ENCODE measurements at places on chromosomes 3 and 15.

DNA sequence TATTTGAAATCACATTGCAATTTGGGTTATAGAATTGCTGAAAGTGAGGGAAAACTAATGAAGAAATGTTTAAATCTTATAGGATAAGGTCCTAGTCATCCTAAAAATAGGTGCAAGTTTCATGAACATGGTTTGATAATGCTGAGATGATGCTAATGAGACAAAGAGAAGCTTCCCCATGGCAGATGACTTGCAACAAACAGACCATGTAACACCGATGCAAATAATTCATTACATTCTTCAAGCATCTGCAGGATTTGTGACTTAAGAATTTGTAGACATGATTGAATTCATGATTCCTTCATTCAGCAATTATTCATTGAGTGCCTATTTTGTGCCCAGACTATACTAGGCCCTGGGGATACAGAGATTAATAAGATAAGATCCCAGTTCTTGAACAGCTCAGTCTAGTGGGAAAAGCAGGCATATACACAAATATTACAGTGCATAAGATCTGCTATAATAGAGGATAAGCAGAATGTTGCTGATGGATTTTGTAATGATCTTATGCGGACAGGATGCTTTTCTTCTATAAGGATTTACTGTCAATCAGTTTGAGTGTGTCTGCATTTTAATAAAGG lies 367.9 kb upstream of the GBE1 start:
- no peak for DNase-seq

GRCh38 chr3:46206282-46207015 lies 1.7 kb downstream of the CCR1 start:
- no peak for DNase-seq

- no peak for DNase-seq
Measured at GRCh38 chr15:48984811-48985352, 21.2 kb upstream of the SHC4 start.

- no peak for DNase-seq
Measured at GRCh38 chr15:91566141-91566540, 287.4 kb upstream of the SLCO3A1 start.

DNA sequence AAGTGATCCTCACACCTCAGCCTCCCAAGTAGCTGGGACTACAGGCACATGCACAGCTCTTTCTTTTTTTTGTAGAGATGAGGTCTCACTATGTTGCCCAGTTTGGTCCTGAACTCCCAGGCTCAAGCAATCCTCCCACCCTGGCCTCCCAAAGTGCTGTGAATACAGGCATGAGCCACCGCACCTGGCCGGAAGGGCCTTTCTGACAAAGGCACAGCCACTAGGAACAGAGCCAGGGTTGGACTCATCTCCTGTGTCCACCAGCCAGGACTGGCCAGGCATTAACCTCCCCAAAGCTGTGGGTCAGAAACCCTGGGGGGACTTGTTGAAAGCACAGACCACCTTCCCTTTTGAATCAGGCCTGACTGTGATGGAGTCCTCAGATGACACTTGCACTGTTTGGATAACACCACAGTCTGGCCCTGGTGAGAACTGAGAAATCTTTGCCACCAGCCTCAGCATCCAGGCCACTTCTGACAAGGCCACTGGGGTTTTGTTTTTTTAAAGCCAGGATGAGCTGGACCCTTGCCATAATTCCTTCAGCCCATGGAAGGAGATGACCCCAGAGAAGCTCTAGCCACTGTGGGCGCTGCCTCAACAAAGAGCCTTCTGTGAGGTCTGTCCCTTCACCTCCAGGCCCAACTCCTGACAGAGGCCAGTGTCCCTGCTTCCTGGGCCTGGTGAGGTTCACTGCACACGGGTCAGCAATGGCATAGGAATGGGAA lies 4.8 kb downstream of the TKT start:
- DNase-seq: no peak

- DNase-seq: no peak
Measured at GRCh38 chr3:5690904-5691532, 503.5 kb downstream of the EDEM1 start.

GRCh38 chr3:182201456-182202168 lies 489.9 kb downstream of the SOX2 start:
- DNase-seq: no peak

GRCh38 chr15:68352401-68353062 lies 75.0 kb downstream of the FEM1B start:
- peak; percentile 96 for DNase-seq

- peak; percentile 47 for DNase-seq
Measured at GRCh38 chr3:188280627-188281026, 126.7 kb downstream of the LPP start.

DNA sequence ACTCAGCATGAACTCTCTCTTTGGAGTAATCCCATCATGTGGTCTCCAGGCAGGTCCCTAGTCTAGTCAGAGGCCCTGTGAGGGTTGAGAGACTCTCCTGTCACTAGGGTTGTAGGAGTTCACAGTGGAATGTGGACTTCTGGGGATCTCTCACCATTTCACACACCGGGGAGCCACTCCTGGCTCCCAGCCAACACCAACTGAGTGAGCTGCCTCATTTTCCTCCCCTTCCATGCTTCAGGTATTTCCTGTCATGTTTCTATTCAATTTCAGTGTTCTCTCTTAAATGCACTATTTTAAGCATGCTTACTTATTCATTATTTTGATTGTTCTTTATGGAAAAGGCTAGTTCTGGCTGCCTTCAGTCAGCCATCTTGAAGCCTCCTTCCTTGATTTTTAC lies 467.5 kb upstream of the ARL6 start:
- DNase-seq: no peak

GRCh38 chr15:70726753-70727152 lies 36.6 kb downstream of the UACA start:
- DNase-seq: peak; percentile 39

GRCh38 chr3:101061312-101061711 lies 68.1 kb upstream of the ABI3BP start:
- no peak for DNase-seq

DNA sequence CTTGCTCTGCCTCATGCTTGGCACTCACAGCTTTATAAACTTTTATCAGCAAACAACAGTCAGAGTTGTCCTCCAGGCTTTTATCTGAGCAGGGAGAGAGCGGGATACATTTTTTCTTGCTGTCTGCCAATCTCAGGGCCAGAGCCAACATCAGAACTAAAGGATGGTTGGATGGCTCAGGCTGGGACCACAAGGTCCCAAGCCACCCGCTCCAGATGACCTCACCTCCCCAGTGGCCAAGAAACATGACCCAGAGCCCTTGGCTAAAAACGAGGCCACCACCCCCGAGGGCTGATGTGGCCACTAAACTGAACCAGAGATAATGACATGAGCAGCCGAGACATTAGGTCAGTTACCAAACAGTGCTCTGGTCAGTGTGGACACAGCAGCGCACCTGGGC lies 18.8 kb upstream of the SPATA12 start:
- no peak for DNase-seq

GRCh38 chr15:99282121-99282520 lies 30.8 kb downstream of the LRRC28 start:
- peak; percentile 39 for DNase-seq

DNA sequence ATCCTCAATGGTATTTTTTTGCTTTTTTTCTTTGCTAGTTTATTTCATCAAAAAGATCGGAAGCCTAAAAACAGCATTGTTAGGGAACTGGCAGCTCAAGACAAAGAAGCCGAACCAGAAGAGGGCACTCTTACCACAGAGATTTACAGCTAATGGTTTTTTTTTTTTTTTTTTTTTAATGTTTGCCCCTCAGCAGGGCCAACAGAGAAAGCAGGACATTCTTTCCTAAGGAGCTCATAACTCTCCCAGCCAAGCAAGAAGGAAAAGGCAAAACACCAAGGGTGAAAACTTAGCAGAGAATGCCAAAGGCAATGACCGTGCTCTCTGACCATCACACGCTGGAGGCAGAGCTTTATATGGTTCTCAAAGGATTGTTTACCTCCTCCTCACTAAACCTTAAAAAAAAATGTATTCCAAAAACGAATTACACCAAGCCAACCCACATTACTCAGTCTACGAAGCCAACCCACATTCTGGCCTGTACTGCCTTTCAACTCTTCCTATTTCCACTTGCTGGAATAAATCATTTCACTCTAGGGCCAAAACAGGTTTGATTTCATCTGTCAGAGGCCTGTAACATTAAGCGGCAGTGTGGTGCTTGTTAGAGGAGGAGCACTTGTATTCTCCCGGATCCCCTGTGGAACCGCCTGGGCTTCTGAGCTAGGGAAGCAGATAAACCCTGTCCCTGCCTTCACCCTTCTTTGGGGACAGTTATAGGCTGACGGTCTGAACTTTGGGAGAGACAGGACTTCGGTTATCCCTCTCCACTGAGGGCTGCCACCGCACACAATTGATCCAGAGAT lies 35.6 kb upstream of the GYG1 start:
- DNase-seq: peak; percentile 92

DNA sequence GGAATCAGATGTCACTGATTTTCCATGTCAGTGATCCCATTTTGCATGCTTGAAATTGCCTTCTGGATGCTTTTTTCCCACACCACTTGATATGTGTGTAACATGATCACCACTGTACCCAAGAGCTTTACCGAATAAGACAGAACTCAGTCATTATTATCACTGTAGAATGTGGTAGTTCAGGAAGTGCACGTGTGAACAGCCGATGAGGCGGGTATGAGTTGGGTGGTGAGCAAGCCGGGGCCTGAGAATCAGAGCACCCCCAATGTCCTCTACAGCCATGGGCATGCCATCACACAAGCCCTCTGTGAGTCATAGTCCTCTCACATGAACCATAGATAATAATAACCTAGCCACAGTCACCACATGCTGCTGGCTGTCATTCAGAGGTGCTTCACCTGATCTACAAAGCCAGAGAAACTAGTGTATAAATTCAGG lies 470.8 kb downstream of the SOX2 start:
- no peak for DNase-seq

DNA sequence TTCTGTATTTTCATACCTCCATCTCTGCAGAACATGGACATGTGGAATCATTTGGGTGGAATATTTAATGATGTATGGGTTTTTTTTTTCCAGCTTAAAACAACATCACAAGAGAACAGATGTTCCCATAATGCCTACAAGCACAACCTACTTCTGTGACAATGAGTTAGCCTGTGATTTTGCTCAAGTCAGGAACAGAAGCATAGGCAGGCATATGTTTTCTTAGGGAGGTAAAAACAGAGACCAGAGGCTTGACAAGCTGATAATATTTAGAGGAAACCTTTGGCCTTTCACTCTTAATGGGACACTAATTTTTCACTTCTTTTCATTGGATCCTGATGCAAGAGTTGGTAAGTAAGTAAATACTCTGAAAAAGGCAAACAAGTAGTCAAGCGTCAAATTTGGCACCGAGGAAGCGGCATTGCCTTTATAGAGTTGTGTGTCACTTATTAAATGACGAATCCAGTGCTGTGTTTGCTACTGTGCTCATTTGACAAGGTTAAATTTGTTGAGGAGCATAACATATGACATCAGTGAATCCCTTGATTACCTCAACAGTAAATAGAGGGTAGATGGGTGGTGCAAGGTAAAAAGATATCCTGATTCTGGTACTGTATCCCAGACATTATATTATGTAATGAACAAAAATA lies 66.7 kb upstream of the RBMS3 start:
- DNase-seq: no peak

DNA sequence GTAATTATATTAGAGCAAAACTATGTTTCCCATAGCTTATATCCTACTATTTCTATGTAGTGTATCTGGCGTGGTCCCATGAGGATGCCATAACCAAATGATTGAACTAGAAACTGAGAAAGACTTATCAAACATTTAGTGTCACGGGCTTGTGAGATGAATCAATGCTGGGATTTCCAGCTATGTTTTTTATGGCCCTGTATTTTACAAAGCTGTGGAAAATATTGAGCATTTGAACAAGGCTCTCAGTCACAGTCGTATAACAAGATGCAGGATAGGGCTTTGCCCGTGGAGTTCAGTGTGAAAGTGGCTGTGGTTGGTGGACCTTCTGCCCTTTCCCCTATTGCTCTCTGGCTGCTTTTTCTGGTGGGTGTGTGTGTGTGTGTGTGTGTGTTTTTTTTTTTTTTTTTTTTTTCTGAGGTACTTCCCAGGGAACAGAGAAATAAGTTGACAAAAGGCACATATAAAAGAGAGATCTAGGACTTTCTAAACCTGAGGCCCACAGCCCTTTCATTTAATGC lies 60.7 kb downstream of the CACNA1D start:
- no peak for DNase-seq

DNA sequence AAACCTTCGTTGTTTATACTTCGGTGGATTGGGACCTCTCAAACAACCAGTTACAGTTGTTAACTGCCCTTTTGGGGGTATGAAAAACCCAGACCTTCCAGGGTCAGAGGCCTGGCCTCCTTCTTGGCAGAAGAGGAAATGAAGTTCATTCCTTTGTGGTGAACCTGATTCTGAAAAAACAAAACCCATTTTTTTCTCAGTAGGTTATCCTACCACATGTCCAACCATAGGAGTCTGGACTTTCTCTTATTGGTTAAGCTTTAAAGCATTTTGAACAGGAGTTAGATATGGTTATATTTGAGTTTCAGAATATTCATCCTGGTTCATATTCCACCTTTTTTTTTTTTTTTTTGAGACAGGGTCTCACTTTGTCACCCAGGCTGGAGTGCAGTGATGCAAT lies 7.2 kb upstream of the LACTB start:
- peak; percentile 48 for DNase-seq

DNA sequence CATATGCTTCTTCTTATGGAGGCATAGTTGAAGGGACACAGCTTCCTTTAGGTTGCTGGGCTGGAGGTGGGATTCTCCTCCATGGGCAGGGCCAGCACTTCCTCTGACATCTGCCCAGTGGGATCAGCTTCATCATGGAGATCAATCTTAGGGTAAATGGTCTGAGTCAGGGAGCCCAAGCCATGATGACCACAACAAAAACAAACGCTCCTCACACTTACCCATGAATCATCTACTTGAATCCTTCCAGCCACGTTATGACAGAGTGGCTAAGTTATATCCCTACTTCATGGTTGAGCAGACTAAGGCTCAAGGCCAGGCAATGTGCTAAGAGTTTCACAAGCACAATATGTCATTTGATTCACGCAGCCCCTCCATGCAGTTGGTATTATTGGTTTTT lies 87.2 kb upstream of the NMNAT3 start:
- peak; percentile 71 for DNase-seq

DNA sequence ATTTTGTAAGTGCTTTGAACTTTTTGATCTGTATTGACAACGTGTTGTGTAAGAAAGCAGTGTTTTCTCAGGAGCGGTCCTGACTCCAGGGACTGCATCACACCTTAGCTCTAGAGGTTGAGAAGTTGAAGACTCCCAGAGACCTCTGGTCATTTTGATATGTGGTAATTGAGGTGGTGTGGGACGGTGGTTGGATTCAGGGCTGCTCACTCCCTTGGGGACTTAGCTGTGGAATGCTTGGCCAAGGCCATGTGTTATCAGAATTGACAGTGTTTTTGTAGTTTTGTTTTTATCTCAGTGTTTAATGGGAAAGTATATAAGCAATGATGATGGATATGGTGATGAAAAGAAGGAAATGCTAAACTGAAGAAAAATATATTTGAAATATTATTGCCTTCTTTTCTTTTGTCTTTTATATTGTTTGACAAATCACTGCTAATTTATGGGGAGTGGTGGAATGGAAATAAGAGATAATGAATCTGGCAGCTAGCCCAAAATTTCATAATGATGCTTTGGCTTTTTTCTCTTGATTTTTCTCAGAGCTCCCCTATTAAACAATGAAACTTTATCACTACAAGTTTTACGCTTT lies 16.0 kb downstream of the CMSS1 start:
- DNase-seq: no peak

All from EL (cell line).